Stimulated activated CD4-positive, alpha-beta T cell treated with anti-CD3 and anti-CD28 coated beads, Interleukin-1b, Interleukin-23, amount 100 ng/mL, for 1 hour (primary cell): ENCODE measurements at places on chromosomes 12 and 14.
A peak's percentile ranks its signal among the peaks of the same experiment; 100 is the strongest.

- peak; percentile 45 for DNase-seq
Observed at GRCh38 chr14:91417983-91418386, 365 bp upstream of the CCDC88C start.

- DNase-seq: no peak
Observed at GRCh38 chr12:6346235-6346832, 4.5 kb upstream of the TNFRSF1A start.

DNA sequence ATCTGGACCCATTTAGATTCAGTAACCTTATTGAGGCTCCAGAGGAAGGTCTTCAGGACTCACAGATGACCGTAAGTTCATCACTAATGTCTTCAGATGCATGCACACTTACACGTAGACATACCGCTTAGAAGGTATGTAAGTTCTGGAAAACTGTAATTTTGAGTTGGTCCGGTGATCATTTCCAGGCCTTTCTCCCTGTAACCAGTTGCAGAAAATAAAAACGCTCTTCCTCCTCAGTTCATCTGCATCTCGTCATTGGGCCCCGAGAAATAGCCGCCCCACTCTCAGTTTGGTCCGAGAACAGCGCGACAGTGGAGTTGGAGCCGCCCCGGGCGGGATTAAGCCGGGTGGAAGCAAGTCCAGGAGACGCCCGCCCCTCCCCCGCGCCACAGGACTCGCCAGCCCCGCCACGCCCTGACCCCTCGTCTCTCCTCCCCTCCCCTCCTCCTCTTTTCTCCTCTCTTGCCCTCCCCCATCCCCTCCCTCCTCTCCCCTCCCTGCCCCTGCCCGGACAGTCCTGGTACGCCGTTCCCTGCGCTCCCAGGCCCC lies 83.7 kb downstream of the TNFAIP2 start:
- DNase-seq: no peak

DNA sequence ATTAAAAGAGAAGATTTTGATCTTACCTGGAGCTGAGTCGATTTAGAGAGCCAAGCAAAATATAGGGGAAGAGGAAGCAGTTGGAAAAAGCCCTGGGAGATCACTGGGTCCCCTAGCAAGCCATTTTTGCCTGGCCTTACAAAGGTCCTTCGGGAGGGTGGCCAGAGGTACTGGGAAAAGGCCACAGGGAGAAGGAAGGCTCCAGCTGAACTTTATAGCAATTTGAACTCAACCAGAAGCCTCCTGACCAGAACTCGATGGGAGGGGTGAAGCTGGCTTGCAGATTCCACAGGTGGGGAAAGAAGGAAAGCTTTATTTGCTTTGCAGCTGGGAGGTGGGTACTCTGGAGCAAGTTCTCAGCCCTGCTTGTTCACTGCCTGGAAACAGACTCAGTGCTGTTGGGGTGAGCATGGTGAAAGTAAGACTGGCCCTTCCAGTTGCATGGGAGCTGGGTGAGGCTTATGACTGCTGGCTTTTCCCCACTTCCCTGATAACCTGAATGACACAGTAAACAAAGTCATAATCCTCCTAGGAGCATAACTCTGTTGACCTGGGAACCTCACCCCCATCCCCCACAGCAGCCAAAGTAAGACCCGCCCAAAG lies 855.8 kb downstream of the FSCB start:
- DNase-seq: no peak

GRCh38 chr12:119914666-119915065 lies 37.5 kb upstream of the CIT start:
- no peak for DNase-seq

- DNase-seq: no peak
Observed at GRCh38 chr12:62912644-62913043, 22.3 kb downstream of the PPM1H start.

DNA sequence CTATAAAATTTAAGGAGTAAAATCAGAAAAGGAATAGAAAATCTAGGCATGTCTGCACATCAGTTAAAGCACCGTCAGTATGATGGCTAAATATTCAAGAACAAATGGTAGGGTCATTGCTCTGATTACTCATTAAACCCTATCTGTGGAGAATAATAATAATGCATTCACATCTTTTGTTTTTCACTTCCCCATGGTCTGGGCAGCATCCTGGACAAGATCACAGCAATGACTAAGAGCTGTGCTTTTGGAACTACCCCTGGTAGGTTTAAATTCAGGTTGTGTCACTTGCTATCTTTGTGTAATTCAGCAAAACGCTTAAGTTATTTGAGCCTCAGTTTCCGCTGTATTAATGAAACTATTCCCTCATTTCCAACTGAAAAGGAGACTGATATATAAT lies 33.1 kb downstream of the C12orf42 start:
- DNase-seq: no peak

GRCh38 chr14:24430143-24430681 lies 458 bp downstream of the KHNYN start:
- no peak for DNase-seq

- DNase-seq: no peak
Observed at GRCh38 chr12:14597480-14597879, 29.8 kb upstream of the PLBD1 start.

GRCh38 chr14:78302841-78303240 lies 132.7 kb downstream of the NRXN3 start:
- DNase-seq: no peak

- DNase-seq: peak; percentile 1
Observed at GRCh38 chr12:11621797-11622423, 27.6 kb upstream of the ETV6 start.

GRCh38 chr14:96502621-96503305 lies 581 bp downstream of the PAPOLA start:
- no peak for DNase-seq

- no peak for DNase-seq
Observed at GRCh38 chr12:98939350-98939749, 294.3 kb downstream of the APAF1 start.

DNA sequence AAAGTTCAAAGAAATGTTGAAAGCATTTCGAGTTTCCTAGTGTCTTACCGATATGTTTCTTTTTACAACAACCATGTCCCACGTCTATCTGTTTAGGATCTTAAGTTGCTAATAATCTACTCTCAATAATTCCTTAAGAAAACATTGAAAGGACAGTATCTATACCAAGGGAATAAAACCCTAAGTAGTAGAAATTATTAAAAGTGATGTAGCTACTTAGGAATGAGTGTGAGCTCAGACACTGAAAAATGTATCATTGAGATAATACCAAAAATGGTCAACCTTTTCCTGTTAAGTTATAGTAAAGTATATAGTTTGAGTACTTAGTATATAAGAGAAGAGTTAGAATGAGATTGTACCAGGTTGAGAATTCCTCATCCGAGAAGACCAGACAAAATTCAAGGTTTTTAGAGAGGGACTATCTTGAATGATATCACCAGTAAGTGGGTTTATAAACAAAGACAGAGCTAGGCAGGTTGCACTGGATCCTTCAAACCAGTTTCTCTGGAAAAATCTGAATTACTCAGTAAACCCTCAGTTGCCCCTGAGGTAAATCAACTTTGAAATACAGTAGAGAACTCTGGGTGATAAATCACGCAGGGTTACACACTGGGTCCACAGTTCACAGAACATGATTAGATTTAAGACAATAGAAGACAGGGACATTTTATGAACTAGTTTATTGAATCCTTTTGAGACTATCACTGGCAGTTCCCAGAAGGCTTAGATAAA lies 96.8 kb downstream of the ERGIC2 start:
- DNase-seq: no peak

DNA sequence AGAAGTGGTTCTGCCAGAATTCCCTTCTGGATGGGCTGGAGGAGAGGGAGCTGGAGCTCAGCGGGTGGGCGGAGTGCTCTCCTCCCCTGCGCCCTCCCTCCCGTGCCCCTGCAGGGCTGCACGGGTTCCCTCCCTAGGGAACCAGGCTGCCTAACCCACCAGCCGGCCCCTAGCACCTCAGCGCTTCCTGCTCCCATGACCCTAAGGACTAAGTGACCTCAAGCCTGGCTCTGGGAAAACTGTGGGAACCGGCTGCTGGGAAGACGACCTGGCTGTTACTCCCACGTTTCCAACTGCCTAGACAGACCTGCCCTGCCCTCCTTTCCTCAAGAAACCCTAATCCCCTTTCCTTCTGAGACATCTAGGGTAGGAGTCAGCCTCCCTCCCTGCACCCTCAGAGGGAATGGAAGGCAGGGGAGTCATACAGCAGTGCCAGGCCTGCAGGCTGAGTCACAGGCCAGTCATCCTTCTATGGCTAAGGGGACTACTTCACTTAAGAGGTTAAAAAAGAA lies 31.5 kb downstream of the SLC6A12 start:
- no peak for DNase-seq

GRCh38 chr12:52022841-52023181 lies 16.1 kb downstream of the TAMALIN start:
- DNase-seq: no peak

- DNase-seq: no peak
Observed at GRCh38 chr12:132065609-132066344, 78.3 kb downstream of the DDX51 start.

DNA sequence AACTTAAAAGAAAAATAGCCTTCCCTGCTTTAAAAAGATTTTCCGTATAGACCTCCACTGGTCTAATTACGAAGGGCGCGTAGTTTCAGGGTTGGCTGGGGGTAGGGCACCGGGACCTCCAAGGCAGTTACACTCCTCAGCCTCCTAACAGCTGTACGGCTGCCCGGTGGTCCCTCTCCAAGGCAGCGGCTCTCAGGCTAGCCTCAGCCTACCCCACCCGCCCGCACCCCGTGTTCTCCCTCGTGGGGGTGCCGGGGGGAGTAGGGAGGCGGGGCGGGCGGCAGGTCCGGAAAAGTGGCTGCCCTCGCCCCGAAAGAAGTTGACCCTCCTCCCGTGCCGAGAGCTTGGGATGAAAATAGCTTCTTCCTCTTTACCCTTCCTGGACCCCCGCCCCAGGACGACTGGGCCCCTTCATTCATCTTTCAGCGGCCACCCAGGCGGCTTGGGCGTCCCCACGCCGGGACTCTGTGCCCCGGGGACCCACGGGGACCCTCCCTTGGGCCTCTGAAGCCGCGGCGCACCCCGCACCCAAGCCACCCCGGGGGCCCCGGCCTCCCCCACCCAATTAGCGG lies 991 bp upstream of the RCOR1 start:
- DNase-seq: no peak

- no peak for DNase-seq
Observed at GRCh38 chr12:120141336-120141735, 24.8 kb upstream of the RAB35 start.

- no peak for DNase-seq
Observed at GRCh38 chr14:51479584-51480325, 172.0 kb upstream of the FRMD6 start.

GRCh38 chr12:19885093-19885812 lies 446.0 kb downstream of the AEBP2 start:
- no peak for DNase-seq

- no peak for DNase-seq
Observed at GRCh38 chr12:64716371-64716770, 42.8 kb downstream of the GNS start.

DNA sequence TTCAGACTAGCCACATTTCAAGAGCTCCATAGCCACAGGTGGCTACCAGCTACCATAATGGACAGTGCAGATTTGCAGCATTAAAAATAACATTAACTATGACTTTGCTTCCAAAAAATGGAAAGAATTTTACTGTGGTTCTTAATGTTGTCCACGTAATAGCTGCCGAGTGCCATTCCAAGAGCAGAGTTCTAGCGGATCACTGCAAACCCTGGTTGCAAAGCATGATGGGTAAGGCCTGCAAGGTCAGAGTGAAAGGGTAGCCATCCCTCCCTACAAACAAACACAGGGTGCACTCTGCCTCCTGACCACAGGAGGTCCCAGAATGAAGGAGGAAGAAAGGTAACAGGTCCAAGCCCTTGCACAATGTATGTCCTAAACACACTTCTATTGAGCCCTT lies 157.6 kb downstream of the DPF3 start:
- DNase-seq: no peak

- no peak for DNase-seq
Observed at GRCh38 chr12:4526923-4527546, 11.7 kb upstream of the RAD51AP1 start.

GRCh38 chr12:15404485-15404884 lies 82.2 kb downstream of the PTPRO start:
- DNase-seq: no peak

GRCh38 chr12:10395390-10395998 lies 5.7 kb upstream of the KLRK1 start:
- no peak for DNase-seq

- DNase-seq: no peak
Observed at GRCh38 chr12:12817616-12818015, 4.5 kb downstream of the DDX47 start.

DNA sequence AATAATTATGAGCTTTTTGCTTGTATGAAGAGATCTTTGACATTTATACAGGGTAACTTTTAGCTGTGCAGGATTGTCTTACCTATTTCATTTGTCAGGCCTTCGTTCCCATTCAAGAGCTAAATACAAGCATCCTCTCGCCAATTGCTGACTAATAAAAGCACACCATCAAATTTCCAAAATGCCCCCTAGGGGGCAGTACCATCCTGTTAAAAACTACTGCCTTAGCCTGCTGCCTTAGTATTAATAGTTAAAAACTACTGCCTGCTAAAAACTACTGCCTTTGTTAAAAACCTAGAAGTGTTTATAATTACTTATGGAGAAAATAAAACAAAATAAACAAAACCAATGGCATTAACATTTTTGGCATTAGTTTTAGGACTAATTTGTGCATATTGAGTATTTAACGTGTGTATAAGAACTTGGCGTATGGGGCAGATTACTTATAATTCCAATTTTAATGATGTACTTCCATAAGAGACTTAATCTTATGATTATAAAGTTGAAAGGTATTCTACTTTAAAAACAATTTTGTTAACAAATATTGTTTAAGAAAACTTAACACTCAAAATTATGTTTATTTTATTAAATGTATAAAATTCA lies 3.0 kb upstream of the IFI27L2 start:
- peak; percentile 34 for DNase-seq

DNA sequence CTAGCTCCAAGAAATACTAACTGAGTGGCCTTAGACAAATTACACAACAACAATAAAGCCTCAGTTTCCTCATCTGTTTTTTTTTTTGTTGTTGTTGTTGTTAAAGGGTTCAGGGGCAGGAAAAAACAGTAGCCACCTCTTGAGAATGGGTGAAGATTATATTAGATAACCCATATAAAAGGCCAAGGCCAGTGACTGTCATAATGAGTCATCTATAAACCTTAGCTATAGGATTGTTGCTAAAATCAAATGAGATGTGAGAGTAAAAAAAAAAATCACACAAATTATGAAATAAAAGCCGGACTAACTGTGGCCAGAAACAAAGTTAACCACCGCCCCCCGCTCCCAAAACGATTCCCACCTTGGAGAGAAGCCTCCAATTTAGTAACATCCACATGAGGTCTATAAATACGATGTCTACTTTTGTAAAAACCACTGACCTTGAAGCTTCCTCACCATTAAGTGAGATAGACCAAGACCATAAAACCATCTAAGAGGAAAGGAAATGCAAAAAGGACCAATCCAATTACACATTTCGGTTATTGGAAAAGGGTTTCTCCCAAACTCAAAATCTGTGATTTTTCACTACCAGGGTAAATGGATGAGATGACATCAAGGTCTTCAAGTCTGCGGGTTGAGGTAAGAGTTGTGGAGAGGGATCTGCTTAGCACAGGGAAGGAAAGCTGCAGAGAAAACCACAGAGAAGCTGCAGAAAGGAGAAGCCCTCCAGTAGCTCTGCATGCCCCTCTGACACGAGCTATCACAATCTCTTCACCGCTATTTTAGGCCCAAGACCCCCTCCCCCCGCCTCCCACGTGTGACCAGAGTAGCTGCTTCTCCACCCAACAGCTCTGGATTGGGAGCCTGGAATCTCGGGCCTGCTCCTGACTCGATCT lies 1.0 kb downstream of the NAA25 start:
- DNase-seq: no peak
